ENCODE measurements at places on chromosomes 16 and 17.

DNA sequence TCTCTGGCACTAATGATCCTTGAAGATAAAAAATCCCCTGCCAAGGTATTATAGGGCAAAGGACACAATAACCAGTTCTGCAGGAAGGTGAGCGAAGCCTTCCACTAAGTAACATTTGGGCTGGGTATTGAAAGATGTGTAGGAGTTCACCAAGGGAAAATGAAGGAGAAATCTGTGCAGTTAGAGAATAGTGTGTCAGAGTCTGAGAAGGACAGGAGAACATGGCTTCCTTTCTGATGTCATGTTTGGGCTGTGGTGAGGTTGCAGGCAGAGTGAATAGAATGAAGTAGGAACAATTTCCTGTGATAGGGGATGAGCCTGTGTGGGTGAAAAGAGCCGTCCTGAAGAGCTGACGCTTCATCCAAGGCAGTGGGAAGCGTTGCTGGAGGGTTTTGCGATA lies 24.1 kb upstream of the CIITA start:
- no peak for DNase-seq

DNA sequence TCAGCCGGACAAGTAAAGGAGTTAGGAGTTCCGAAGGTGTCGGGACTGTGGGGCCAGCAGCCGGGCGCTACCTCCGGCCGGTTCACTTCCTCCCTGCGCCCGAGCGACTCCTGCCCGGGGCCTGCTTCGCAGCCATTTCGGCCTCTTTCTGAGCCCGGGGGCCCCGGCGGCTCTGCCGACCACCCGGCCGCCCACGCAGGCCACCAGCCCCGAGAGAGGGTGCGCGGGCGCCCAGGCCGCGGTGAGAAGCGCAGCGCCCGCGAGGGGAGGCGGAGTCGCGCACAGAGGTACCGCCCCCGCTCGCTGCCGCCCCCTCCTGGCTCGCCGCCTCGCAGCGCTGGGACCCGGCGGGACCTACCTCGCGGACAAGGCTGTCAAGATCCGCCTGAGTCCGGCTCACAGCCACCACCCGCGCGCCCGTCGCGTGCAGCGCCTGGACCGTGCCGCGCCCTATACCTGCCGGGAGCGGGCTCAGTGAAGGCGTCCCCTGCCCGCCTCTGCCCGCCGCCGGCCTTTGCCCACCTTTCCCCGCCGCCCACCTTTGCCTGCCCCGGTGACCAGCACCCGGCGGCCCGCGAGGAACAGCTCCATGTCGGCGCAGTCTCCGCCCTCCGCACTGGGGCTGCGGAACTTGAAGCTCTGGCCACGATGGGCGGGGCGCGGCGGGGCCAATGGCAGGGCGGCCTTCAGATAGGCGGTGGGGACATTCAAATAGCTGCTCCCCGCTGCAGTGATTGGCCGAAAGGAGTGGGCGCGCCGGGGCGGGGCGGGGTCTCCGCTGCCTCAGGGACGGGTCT lies at the start of gene DCXR:
TSS of gene DCXR (minus strand) at position 606 of the 797 bp plus-strand sequence. CDS start at position 591, 15 bp downstream.
- peak; percentile 99 for DNase-seq

DNA sequence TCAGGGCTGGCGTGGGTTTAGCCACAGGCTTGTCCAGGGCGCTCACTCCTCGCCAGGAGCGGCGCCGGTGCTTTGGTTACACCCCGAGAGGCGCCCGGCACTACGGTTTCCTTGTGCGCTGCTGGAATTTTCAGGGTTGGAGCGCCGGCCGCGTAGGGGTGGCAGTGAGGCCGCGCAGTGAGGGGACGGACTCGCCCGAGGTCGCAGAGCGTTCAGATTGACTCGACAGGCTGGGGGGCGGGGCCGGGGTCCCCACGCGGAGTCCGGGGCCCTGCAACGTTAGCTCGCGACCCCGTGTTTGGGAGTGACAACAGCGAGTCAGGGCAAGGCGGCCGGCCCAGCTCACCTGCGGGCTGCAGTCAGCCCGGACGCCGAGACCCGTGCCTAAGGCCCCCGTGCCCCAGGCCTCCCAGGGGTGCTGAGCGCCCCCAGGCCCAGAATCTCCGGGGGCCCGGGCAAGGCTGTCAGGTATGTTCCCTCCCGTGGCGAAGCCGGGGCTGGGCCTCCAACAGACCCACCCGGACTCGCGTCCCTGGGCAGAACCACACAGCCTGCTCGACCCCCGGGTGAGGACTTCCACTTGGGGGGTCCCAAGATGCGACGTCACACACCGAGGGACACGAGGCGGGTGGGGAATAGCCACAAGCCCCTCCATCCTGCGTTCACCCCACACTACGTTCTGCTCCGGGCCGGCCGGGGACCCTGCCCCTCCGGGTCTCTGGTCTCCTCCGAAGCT lies 1.3 kb upstream of the ACTG1 start:
- DNase-seq: peak; percentile 73

GRCh38 chr16:47617732-47618131 lies 156.6 kb downstream of the PHKB start:
- no peak for DNase-seq

- peak; percentile 34 for DNase-seq
Measured at GRCh38 chr17:39281806-39282205, 56.1 kb upstream of the STAC2 start.

- DNase-seq: no peak
Measured at GRCh38 chr17:57518587-57519581, 226.2 kb downstream of the CCDC182 start.

DNA sequence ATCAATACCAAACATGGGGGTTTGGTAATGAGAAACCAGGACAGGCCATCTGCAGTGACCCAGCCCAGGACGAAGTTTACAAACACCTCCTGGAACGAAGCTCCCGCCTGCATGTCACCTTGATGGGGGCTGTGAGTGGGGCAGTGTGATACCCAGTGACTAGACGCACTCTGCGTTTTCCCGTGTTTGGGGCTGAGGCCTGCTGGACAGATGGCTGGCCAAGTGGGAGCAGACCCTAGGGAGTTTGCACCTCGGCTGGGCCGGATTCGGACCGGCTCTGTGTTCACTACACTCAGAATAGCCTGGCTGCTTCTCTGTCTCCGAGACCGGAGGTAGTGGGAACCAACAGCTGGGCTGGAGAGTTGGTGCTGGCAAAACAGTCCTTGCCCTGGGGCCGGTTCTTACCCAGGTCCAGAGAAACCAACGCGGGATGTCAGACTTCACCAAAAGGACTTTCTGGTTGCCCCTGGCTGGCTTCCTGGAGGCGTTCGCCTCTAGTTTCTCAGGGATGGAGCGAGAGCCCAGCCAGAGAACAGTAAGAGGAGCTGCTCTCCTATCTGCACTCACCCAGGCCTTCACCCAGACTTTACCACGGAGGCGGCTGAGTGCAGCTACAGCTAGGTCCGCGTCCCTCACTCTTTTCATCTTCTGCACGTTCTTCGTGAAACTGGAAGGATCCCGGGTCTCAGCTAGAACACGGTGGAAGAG lies 20.4 kb downstream of the CARHSP1 start:
- DNase-seq: no peak

- DNase-seq: no peak
Measured at GRCh38 chr17:49580981-49581647, 5.4 kb downstream of the NXPH3 start.

GRCh38 chr17:250487-251300 lies 69.2 kb upstream of the DOC2B start:
- no peak for DNase-seq

GRCh38 chr17:8488491-8488890 lies 52.8 kb downstream of the NDEL1 start:
- no peak for DNase-seq

- DNase-seq: no peak
Measured at GRCh38 chr17:13765701-13766100, 164.0 kb upstream of the HS3ST3A1 start.

- DNase-seq: no peak
Measured at GRCh38 chr17:30344283-30345088, 10.6 kb upstream of the TMIGD1 start.

GRCh38 chr16:54720259-54720658 lies 210.4 kb upstream of the IRX5 start:
- no peak for DNase-seq

DNA sequence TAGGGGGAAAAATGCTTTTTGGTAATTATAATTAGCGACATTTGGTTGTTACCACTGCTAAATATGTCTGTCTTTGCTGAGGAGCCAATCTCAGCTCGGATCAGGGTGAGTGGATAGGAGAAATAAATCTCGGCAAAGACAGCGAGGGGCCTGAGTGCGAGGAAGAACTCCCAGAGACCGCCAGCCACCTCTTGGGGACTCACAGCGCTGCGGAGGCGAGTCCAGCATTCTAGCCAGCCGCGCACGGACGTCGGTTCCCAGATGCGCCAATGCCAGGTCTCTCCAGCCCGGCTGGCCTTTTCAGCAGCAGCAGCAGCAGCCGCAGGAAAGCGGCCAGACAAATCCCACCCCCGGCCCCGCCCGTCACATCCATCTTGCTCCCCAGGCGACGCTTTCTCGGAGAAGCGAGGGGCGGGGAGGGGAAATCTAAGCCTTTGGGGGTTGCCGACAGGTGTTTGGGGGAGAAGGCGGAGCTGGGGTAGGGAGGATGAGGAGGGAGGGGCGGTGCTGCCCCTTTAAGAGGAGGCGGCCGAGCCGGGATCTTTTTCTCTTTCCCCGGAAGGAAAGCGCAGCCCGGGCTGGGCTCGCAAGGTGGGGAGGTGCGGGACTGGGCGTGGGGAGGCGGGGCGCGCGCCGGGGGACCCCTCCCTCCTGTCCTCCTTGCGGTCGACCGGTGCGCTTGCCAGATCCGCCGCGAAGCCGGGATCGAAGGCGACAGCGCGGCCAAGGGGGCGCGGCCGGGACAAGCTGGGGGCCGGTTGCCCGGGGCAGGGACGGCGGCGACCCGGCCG lies at the start of gene ITGA3:
TSS of gene ITGA3 (plus strand) at position 685 of the 791 bp plus-strand sequence. CDS start 330 bp downstream, outside the sequence.
- peak; percentile 91 for DNase-seq

- DNase-seq: no peak
Measured at GRCh38 chr16:4325253-4325758, 9.4 kb downstream of the GLIS2 start.

- DNase-seq: no peak
Measured at GRCh38 chr17:48600244-48601098, 4.3 kb downstream of the HOXB6 start.

DNA sequence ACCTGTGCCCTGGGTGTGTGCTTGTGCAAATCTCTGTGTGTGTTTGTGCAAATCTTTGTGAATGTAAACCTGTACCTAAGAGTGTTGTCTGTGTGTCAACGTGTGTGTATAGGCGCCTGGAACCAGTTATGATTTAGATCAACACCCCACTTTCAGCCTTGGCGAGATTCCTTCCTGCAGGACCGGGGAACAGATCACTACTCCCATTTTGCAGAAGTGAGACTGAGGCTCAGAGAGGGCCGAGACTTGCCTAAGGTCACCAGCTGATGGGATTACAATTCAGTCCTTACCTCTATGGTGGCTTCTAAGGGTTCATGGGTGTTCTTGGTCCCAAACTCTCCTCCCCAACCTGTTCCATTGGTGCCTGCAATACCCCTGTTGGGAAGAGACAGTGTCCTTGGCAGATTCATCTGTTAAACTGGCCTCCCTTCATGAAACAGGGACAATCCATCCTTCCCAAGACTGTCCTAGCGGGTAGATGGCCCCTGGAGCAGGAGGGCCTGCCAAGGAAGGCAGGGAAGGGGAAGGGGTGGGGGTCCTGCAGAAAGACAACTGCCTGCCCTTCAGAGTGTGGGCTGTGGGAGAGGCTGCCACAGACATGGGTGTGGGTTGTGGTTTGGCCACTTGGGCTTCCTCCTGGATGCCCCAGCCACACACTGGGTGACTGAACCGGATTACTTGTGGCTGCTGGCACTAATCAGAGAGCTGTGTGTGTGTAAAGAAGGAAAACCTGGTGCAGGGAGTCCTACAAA lies 6.9 kb upstream of the MAPK7 start:
- no peak for DNase-seq

DNA sequence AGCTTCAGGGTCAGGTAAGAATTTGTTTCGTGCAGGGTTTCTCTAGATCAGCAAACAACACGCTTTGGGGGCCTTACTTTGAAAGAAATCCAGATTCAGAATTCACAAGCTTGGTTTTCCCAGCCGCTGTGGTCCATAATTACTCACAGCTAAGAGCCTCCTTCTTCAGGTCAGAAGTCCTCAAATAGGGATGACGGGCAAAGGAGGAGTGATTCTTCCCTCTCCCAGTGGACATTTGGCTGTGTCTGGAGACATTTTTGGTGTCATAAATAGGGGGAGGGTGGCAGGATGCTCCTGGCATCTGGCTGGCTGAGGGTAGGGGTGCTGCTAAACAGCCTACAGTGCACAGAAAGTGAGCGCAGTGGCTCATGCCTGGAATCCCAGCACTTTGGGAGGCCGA lies 48.6 kb upstream of the USP7 start:
- no peak for DNase-seq

- DNase-seq: no peak
Measured at GRCh38 chr17:33444731-33445130, 151.6 kb upstream of the ASIC2 start.

- DNase-seq: no peak
Measured at GRCh38 chr16:89847051-89847939, 19.0 kb downstream of the SPIRE2 start.

- DNase-seq: no peak
Measured at GRCh38 chr17:32590974-32591373, 104.2 kb downstream of the CDK5R1 start.

GRCh38 chr17:151004-151403 lies 13.6 kb downstream of the SCGB1C2 start:
- no peak for DNase-seq

DNA sequence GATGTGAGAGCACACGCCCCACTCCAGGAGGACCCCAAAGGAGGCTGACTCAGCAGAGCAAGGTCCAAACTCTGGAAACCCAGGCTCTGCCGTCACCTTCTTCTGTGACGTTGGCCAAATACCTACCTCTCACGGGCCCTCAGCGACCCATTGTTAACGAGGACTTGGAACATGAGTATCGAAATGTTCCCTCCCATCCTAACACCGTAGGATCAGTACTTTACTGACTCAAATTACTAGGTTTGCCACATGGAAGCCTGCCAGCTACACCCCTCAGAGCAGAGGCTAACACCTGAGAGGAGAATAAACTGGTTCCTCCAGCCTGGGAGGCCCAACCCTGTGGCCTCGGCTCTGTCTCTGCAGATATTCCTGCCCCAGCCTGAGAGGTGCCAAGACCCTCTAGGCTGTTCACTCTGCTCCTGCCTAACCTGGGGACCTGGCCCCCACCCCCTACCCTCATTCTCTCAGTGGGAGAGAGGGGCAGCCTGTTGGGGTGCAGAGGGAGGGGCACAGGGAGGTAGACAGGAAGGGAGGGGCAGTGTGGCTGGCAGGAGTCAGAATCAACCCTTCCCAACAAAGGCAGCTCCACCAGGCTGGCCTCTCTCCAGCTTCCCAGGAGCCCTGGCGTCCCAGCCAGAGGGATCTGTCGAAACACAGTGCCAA lies 4.4 kb downstream of the PITPNM3 start:
- DNase-seq: no peak

- DNase-seq: no peak
Measured at GRCh38 chr17:11943759-11944347, 53.4 kb downstream of the ZNF18 start.

GRCh38 chr17:48026502-48027321 lies 10.9 kb downstream of the COPZ2 start:
- peak; percentile 93 for DNase-seq

- no peak for DNase-seq
Measured at GRCh38 chr17:65047941-65048340, 8.6 kb downstream of the GNA13 start.

All from hepatic stellate cell (primary cell).